ENCODE measurements at places on chromosomes 7 and 10.

GRCh38 chr10:23191764-23192711, at the start of gene PTF1A:
TSS of gene PTF1A (plus strand) at chr10:23192312. CDS start at chr10:23192531, 219 bp downstream.
- DNase-seq = no peak
- H3K36me3 ChIP-seq = no peaks in the 10 kb centered on the region
- H3K4me1 ChIP-seq = no peaks in the 10 kb centered on the region
- H3K27me3 ChIP-seq = peaks cover 3% of the 10 kb centered on the region
- H3K27ac ChIP-seq = no peak within 1 kb of the TSS
- no peak within 1 kb of the TSS for H3K4me3 ChIP-seq

DNA sequence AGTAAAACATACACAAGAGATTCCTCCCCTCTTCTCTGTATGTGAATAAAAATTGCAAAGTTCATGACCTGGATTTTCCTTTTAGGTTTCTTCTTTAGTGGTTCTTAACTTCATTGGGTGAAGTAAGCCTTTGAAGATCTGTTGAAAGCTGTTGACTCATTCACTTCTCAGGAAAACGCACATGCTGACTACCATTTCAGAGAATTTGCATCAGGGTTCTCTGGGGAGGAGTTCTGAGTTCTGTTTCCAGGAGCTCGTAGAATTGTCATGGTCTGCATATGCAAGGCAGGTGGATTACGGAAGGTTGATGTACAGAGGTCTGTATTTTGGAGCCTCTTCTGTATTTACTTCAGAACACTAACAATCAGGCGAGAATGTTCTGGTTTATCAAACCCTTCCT, 962 bp upstream of the SLC26A4 start:
- H3K36me3 ChIP-seq = no peaks in the 10 kb centered on the region
- no peak overlapping the region for H3K4me3 ChIP-seq
- no peaks in the 10 kb centered on the region for H3K27me3 ChIP-seq
- H3K4me1 ChIP-seq = peaks cover 10% of the 10 kb centered on the region
- no peak overlapping the region for H3K27ac ChIP-seq
- DNase-seq = no peak

DNA sequence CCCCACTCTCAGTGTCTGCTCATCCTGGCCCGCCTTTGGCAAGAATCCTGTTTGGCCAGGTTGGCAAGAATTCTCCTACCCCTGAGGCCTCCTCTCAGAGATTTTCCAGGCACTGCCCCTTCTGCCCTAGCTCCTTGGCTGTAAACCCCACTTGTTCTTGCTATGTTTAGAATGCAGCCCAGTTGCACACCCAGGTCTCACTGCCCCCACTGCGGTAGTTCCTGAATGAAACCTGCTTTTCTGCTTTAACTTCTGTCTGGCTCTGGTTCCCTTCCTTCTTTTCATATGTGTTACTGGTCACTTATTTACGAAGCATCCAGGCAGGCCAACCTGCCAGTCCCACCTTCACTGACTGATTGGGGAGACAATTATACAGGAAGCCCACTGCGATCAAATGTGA, 576.9 kb downstream of the GLRX3 start:
- H3K4me1 ChIP-seq = no peaks in the 10 kb centered on the region
- H3K4me3 ChIP-seq = no peak overlapping the region
- no peak for DNase-seq
- no peaks in the 10 kb centered on the region for H3K36me3 ChIP-seq
- no peak overlapping the region for H3K27ac ChIP-seq

DNA sequence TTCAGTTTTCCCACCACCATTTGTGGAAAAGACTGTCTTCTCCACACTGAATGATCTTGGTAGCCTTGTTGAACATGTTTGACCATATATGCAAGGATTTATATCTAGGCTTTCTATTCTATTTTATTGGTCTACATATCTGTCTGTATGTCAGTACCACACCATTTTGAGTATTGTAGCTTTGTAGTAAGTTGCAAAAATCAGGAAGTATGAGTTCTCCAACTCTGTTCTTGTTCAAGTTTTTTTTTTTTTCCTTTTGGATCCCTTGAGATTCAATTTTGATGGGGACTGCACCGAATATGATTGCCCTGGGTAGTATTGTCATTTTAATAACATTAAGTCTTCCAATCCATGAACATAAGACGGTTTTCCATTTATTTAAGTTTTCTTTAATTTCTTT, 176.8 kb downstream of the DNAJC1 start:
- no peak overlapping the region for H3K4me3 ChIP-seq
- DNase-seq = no peak
- H3K36me3 ChIP-seq = no peaks in the 10 kb centered on the region
- H3K27ac ChIP-seq = no peak overlapping the region
- no peaks in the 10 kb centered on the region for H3K27me3 ChIP-seq

- H3K4me3 ChIP-seq = no peak overlapping the region
- no peak for DNase-seq
- H3K27ac ChIP-seq = no peak overlapping the region
- H3K36me3 ChIP-seq = no peaks in the 10 kb centered on the region
These were observed 108.9 kb downstream of the UNCX start for GRCh38 chr7:1341361-1342089.

- no peaks in the 10 kb centered on the region for H3K4me1 ChIP-seq
- H3K27ac ChIP-seq = no peak overlapping the region
- H3K36me3 ChIP-seq = no peaks in the 10 kb centered on the region
- no peak overlapping the region for H3K4me3 ChIP-seq
- no peak for DNase-seq
These were observed 53.5 kb downstream of the AOAH start for GRCh38 chr7:36670585-36671431.

DNA sequence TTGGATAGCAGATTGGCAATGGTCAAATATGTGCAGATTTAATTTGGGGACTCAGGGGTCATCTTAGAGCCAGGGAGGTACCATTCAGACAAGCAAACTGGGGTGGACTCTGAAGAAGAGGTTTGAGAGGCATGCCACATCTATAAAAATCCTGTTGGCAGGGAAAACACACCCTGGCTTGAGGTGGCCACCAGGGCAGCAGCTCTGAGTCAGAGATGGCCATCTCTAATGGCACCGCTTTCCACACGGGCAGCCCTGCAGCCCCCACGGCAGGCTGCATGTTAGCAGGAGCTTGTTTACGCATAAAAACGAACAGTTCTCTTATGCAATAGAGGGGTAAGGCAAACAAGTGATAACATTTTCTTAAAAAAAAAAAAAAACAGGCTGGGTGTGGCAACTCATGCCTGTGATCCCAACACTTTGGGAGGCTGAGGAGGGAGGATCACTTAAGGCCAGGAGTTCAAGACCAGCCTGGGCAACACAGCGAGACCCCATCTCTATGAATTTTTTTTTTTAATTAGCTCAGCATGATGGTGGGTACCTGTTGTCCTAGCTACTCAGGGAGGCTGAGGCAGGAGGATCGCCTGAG, 14.9 kb downstream of the DLG5 start:
- no peaks in the 10 kb centered on the region for H3K36me3 ChIP-seq
- H3K4me3 ChIP-seq = no peak overlapping the region
- no peak for DNase-seq

DNA sequence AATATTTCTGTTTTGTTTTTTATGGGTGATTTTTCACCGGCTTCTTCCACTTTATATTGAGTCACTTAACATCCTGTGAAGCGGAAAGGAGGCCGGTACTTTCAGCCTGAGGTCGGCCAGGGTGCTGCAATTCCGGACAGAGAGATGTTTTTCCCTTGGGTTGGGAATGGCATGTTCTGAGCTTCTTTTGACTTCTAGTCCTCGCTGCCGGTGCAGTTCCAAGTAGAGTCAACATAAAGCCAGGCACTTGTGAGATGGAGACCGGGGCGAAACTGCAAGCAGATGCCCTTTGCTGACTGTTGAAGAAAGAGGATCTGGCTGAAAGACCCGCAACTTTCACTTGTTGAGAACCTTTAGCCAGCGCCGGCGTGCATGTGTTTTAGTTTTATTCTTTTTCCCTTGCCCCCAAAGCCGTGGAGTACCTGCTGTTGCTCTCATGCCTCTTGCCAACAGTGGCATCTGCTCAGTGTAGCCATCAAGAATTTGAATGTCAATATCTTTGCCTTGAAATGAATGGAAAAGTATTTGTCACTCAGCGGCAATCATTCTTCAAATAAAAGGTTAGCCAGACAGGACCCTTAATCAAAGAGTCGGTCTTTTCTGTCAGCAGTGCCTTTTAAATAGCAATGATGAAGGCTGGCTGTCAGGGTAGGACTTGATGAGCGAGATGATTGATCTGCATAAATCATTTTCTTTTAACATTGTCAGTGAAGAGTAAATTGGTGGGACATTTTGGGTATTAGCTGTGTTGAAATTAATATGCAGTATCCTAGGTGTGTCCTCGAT, 351.2 kb downstream of the LRMDA start:
- no peaks in the 10 kb centered on the region for H3K27me3 ChIP-seq
- no peak overlapping the region for H3K27ac ChIP-seq
- DNase-seq = no peak
- no peak overlapping the region for H3K4me3 ChIP-seq
- H3K4me1 ChIP-seq = no peaks in the 10 kb centered on the region

All from ascending aorta (tissue), 2 donors.